ENCODE measurements at places on chromosomes 3 and 15. TPM values are rescaled to one million over a fixed set of nuclear protein-coding genes. Genes with fewer than 3 reads are reported as not detected.
A peak's percentile ranks its signal among the peaks of the same experiment; 100 is the strongest.

- no peak for DNase-seq
Observed at GRCh38 chr3:189588070-189588469, 43.1 kb upstream of the TP63 start.

DNA sequence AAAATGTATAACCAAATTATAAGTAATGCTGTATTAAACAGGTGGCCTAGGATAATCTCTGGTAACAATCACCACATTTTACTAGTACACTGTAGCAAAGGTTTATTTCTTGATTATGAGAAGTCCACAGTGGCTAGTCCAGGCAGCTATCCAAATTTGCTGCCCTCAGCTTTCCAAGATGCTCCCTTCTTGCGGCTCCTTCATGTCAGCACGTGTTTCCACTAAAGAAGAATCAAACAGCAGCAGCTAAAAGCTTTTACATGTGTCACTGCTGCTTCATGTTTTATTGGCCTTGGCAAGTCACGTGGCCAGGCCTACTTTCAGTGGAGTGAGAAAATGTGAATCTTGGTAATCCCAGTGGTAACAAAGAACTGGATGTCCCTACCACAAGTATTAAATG, 5.6 kb upstream of the RBMS3 start:
- DNase-seq: no peak

DNA sequence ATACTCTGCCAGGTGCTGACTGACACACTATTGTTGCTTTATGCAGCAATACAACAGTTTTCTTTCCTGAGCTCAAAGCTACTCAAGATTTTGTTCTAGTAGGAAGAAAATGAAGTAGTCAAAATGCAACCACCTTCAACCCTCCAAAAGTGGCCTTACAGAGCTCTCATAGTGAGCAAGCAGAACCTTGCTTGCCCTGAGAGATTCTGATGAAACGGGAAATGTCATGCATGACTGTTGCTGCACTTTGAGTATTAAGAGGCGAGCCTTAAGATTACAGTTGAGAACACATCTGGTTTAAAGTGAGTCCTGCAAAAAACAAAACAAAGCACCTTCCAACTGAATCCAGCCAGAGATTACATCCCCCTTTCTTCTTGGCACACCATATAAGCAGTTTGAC, 29.7 kb downstream of the MINDY4B start:
- DNase-seq: no peak

PLOD2 gene
- polyA plus RNA-seq: 44.6 TPM

- no peak for DNase-seq
Observed at GRCh38 chr15:66939451-66940023, 125.9 kb upstream of the SMAD3 start.

DNA sequence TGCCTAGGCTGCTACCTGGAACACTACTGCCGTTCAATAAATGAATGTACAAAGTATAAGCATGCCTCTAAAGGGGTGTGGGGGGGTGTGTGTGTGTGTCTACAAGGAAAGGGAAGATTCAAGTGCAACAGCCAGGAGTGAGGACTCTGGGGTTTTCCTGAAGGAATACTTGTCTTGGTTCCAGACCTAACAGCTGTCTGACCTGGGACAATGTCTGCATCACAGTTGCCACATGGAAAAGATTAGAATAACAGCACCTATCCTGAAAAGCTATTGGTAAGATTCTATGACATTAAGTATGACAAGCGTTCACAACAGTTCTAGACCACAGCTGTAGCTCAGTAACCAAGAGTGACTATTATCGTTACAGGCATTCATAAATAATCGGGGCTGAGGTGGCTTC, 345.2 kb downstream of the FOXP1 start:
- DNase-seq: no peak

TP53BP1 gene
- 81.5 TPM for polyA plus RNA-seq

GRCh38 chr3:155292133-155292532, 1.4 kb downstream of the STRIT1 start:
- no peak for DNase-seq

AP3B2 gene
- polyA plus RNA-seq: 107 TPM

DISP2 gene
- polyA plus RNA-seq: 43.8 TPM

- no peak for DNase-seq
Observed at GRCh38 chr15:83127547-83128150, 20.2 kb downstream of the TM6SF1 start.

GABRB3 gene
- 79.5 TPM for polyA plus RNA-seq

DNA sequence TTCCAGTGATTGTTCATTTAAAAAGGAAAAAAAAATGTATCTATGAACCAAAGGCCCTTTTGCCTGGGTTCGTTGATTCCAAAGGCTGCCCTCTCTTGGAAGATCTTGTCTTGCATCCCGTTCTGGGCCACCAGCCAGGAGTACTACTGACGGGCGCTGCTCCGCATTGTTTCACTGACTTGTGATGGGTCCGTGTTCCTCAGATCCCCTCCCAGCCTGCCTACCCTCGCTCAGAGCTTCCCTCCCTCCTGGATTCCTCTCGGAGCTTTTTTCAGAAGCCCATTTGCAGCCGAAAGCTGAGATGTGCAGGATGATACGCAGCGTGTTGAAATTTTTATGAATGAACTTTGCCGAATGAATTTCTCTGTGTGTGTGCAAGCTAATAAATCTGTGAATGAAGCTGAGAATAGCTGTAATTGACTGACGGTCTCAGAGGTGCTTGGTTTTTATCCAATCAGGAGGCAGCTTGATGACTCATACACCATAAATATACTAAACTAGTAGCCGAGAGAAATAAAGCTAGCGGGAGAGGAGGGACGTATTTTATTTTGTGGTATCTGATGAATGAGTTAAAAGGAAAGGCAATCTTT, at the start of gene SHC4:
TSS of gene SHC4 (minus strand) at position 396 of the 590 bp plus-strand sequence. CDS start 904 bp downstream, outside the sequence.
- peak; percentile 83 for DNase-seq

DNA sequence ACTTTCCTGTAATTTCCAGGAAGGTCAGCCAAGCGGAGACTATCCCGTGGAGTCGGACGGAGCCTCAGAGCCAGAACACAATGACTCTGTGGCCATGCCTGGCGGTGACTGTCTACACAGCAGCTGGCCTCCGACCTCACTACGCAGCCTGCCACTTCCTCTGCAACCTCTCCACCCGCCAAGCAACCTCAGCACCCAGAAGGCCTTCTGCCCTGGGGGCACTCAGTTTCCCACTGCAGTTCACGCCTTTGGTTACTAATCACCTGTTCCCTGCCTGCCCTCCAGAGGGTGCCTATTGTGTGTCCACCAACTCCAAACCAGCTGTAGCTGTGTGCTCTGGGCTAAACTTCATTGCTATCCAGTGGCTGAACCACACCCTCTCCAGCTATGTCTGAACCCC, 44.0 kb downstream of the TM2D3 start:
- DNase-seq: no peak

TGM5 gene
- polyA plus RNA-seq: not detected

DNA sequence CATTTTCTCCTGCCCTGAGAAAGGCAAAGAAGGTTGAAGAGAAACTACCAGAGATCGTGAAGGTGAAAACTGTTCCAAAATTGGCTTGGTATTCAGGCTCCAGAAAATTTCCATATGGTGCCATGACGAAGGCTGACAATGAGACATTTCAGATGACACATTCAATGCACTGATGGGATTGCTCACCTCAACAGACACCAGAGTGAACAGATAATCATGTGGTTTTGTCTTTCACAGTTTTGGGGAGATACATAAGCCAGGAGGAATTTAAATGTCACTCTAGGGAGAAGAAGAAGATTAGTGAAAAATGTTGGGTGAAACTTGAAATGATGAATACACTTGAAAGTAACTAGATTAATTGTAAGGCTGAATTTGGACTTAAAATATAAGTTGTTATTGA, 339.7 kb upstream of the EPHA3 start:
- no peak for DNase-seq

DNA sequence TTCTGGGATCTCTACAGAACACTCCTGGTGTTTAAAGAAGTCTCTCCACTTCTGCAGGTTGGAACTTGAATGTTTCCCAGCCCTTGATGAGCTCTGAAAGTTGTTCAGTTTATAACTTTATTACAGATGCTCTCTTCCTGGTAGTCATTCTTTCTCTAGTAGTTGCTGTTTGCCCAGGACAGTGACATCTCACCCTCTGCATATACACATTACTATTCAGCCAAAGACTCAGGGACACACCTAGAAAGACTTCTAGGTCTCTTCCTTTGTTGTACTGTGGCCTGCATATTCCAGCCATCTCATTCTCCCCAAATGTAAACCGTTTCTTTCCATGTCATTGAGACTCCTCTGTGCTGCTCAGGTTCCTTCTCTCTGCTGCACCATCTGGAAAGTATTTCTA, 76.7 kb downstream of the MITF start:
- DNase-seq: no peak

DNA sequence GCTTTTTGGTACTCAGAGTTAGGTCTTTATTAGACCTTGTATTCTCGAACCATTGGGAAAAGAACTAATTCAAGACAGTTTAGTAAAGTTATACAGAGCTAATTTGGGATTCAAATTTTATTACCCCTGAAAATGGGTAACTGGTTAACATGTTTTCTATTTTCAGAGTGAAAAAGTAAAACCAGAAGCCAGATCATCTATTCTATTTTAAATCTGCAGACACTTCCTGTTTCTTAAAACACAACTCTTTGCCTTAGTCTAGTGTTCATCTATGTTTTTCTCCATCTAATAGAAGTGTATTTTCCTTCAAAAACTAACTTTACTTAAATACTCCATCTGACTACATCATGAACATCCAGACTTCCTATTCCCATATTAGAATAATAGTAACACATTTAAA, 113.4 kb downstream of the CCNL1 start:
- no peak for DNase-seq

DNA sequence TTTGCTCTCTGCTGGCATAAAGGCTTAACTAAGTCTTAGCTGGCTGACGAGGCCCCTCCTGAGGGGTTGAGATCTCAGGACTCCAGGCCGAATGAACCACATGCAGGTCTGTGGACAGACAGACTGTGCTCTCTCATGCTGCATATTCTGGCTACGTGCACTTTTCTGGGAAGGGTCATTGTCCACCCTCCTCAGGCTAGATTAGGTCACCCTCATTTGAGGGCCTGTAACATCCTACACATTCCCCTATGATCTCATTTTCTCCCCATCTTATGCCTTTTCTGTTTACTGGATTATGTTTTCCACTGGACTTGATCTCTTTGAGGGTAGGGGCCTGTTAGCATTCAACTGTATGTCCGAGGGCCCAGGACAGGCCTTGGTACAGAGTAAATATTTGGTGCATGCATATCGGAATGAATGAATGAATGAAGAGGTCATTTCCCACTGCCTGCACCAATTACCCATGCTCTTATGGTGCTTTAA, 13.7 kb downstream of the EEFSEC start:
- DNase-seq: no peak

SLC28A1 gene
- polyA plus RNA-seq: 0.21 TPM

GOLGA8G gene
- polyA plus RNA-seq: 0.21 TPM

GRCh38 chr15:70643783-70644125, 119.6 kb downstream of the UACA start:
- no peak for DNase-seq

- no peak for DNase-seq
Observed at GRCh38 chr3:43176666-43177065, 70.8 kb upstream of the POMGNT2 start.

GRCh38 chr15:35182841-35183479, 97.9 kb upstream of the NANOGP8 start:
- DNase-seq: peak; percentile 54

LIPC gene
- polyA plus RNA-seq: 0.17 TPM

ROPN1 gene
- polyA plus RNA-seq: 0.42 TPM

FGD5 gene
- 14.3 TPM for polyA plus RNA-seq

DUOXA1 gene
- polyA plus RNA-seq: not detected

DNA sequence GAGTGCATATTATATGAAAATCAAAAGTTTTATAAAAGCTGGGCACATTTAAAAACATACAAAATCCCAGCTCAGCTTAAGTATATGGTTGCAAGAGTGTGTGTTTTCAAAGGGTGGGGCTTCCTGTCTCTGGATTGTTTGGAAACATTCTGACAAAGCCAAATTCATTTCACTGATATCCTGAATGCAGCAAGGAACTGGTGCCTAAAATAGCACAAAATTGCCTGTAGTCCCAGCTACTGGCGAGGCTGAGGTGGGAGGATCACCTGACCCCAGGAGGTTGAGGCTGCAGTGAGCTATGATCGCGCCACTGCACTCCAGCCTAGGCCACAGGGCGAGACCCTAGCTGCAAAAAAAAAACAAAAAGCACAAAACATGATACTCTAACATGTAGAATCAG, 13.0 kb upstream of the TJP1 start:
- DNase-seq: no peak

GRCh38 chr3:173008978-173009377, 132.1 kb downstream of the SPATA16 start:
- no peak for DNase-seq

- DNase-seq: no peak
Observed at GRCh38 chr3:105327662-105328337, 38.9 kb upstream of the ALCAM start.

GRCh38 chr3:29683018-29683993, 402.4 kb downstream of the RBMS3 start:
- no peak for DNase-seq

- DNase-seq: no peak
Observed at GRCh38 chr15:77075528-77075927, 4.6 kb upstream of the TSPAN3 start.

DNA sequence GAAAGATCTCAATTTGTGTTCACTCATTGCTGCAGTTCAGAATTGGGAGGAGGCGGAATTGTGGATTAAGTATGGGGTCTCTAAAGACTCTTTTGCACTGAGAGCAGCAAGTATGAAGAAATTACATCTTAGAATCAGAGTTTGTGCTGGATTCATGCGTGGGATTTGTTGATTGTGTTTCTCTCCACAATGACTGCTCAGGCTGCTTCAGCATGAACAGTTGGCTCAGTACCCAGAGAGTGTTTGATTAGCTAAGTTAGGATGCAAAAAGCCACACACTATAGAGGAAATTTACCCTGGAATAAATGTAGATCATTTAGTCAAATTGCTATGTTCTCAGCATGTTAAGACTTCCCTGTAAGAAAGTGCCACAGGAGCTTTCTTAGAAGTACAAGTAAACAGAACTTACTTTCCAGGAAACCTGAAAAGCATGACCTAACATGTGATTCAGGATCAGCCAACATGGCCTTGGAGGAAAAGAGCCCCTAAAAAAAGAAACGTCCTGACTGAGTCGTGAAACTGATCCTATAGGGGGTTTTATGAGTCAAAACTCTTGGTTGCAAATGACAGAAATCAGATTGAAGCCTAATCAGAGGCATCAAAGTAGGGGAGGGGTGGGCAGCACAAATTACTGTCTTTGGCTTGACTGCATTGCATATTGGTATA, 32.6 kb downstream of the HHLA2 start:
- no peak for DNase-seq

PPARG gene
- polyA plus RNA-seq: 3.7 TPM
